ENCODE measurements at places on chromosomes 4 and X.

DNA sequence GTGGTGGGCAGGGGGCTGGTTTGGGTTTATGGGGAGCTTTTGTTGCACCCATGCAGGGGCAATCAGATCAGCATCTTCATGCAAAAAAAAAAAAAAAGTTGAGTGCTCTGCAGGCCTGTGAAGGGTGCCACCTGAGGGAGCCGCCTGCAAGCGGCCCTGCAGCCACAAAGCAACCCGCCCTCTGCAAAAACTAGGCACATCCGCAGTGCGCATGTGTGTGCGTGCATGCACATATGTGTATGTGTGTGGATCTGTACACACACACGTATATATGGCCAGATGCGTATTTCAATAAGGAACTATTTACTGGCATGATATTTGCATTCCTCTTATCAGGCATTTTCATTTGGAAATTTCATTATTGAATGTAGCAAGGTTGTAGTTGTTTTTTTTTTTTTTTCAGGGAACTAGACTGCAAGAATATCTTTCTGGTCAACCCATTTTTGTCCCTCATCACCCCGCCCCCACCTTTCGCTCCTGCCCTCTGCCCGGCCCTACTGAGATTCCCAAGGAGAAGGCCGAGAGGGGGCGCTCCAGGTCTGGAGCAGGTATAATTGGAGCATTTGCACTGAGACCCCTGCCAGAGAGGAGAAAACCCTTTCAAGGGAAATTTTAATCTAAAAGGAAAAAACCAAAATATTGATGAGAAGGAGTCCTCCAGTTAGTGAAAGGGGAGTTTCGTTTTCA is 18.1 kb downstream of the CCNQ start:
- DNase-seq: no peak

DNA sequence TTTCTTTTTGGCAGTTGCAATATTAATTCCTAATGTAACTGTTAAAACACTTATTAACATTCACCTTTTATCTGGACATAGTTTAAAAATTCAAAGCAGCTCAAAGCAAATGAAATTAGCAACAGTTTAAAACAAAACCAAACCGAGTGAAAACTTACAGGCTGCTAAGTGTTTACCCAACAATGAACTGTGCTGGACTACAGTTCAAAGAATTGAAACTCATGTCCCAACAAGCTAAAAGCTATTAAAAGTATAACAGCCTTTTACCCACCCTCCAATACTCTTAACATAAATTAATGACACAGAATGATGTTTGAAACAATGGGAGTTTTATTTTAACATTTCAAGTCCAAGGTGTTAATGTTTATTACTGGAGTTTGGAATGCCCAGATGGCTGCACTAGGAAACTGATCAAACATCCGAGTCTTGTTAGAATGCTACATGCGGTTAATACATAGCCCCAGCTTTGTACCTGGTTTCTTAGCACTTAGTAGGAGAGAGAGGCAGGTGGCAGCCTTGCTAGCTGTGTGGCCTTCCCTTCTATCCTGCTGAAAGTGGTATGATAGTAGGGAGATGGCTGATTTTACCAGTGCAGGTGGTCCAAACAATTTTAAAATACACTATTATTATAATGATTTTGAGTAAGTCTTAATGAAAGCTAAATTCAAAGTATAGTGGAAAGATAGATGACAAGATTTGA is 21.1 kb upstream of the FRYL start:
- no peak for DNase-seq

DNA sequence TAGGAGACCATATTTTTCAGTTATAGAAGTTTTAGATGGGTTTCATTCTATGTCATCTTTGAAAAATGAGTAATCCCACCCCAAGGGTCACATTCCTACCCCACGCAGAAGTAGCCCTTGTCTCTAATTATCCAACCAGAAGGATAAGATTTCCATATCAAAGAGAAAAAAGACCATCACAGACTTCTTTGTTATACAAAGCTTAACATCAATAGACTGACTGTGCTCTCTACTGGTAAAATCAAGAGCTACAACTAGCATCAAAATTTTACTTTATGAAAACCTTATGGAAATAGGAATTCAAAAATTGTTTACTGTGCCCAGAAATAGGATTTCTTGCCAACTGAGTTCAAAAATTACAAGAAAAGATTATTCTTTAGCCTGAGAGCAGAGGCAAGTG is 24.9 kb downstream of the TNMD start:
- no peak for DNase-seq

- DNase-seq: no peak
Measured at GRCh38 chr4:124433500-124433899, 279.0 kb downstream of the ANKRD50 start.

GRCh38 chr4:133524369-133524768 is 375.3 kb downstream of the PCDH10 start:
- no peak for DNase-seq

DNA sequence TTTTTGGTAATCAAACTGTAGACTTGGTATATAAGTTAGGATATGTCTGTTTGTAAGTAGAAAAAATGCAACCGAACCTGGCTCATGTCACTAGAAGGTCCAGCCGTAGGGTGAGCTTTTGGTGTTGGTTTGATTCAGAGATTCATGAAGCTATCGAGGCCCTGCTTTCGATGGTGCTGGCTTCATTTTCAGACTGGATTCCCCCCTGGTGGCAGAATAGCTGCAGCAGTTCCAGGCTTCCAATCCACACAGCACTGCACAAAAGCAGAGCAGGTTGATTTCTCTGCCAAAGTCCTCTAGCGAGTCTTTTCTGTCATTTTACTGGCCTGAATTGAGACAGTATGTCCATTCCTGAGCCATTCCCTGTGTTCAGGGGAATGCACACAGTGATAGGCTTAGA is 33.1 kb downstream of the PDK3 start:
- no peak for DNase-seq

GRCh38 chr4:70754990-70755688 is 33.4 kb downstream of the RUFY3 start:
- DNase-seq: no peak

DNA sequence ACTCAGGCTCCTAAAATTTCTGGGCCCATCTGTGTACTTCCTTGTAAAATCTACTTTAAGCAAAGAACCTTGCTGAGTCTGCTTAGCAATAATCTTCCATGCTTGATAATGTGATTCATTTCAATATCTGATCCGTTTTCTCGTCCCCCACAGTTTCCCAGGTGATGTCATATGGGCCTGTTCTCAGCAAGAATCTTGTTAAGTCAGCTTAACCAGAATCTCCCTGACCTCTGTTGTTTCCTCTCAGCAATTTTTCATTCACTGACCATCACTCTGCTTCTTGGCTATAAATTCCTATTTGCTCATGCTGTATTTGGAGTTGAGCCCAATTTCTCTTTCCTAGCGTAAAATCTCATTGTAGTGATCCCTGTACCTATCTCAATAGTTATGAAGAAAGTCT is 13.9 kb downstream of the CSN2 start:
- DNase-seq: no peak
